ENCODE measurements at places on chromosomes 16 and 17.

DNA sequence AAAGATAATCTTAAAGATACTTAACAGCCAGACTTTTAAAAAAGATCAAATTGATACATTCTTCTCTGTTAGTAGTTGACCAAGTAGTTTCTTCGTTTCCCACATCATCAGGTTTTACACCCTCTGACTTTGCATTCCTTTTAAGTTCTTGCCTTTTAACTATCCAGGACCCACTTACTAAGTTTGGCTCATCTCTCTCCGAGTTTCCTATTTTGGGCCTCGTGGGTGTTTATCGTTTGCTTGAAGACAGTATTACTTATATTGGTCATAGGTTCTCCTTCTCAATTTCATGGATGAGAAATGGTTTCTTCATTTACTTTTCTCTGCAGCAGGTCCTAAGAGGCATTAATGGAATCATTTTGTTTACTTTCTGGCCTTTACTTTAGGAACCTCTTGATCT lies 43.2 kb downstream of the RPA1 start:
- DNase-seq = no peak

GRCh38 chr17:62111562-62112171 lies 46.6 kb upstream of the MED13 start:
- DNase-seq = no peak

- no peak for DNase-seq
Measured at GRCh38 chr17:77863814-77864161, 94.7 kb upstream of the TNRC6C start.

DNA sequence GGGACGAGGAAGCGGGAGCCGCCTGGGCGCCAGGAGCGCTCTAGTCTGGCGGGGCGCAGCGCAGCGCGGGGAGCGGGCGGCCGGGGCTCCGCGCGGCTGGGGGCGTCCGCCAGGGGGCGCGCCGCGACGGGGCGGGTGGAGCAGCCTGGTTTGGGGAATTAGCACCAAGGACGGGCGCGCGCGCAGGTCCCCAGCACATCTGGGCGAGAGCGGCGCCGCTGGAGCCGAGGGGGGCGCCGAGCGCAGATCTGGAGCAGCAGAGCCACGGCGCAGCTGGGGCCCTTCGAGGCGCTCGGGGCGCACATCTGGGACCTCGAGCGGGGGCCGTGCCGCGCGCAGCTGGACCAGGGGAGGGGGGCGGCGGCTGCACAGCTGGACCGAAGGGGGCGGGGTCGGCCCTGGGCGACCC lies at the start of gene NXPH3:
Gene NXPH3, plus strand, starts transcription at position 193 of the 409 bp plus-strand sequence. CDS start 349 bp downstream, outside the sequence.
- no peak for DNase-seq

DNA sequence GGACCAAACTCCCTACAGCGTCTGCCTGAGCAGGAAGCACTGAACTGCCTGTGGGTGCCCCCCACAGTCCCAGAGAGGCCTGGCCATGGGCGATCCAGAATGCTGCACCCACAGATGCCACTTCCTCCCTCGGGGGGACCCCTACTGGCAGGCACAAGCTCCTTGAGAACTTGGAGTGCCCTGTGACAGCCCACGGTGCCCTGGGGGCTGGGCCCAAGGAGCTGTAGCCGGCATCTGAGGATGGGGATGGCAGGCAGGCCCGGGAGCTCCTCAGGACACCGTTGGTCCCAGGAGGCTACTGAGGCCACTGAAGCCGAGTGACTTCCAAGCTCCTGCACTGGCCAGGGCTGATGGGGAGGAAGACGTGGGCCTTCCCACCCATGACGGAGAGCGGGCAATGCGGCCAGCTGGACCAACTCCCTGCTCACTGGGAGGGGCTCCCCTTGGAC lies 15.1 kb upstream of the RASD1 start:
- DNase-seq = no peak

DNA sequence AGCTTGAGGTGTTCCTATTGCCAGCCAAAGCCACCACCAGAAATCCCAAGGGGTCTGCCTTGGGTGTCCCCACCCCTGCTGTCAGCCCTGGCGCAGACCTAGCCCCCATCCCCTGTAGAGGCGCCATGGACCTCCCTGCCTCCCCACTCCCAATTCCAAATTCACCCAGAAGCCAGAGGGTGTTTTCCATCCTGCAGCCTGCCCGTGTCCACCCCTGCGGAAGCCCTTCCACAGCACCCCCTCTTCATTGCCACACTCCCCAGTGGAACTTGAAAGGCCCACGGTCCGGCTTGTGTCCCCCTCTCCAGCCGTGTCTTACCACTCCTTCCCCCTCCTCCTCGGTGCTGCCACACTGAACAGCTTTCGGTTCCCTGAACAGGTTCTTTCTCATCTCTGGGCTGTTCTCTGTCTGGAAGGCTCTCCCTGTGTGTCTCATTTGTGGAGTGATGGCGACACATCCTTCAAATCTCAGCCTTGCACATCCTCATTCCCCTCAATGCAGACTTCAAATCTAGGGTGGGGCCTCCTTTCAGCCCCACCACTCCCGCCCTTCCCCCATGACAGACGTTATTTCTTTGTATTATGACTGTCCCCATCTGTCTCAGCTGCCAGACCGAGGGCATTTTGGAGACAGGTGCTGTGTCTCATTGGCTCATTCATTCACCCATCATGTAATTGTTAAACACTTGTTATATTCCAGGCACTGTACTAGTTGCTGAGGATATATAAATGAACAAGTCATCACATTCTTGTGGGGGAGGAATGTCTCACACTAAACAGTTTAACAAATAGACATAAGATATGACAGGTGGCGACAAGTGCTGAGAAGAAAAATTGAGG lies 36.3 kb downstream of the ADGRG5 start:
- no peak for DNase-seq

DNA sequence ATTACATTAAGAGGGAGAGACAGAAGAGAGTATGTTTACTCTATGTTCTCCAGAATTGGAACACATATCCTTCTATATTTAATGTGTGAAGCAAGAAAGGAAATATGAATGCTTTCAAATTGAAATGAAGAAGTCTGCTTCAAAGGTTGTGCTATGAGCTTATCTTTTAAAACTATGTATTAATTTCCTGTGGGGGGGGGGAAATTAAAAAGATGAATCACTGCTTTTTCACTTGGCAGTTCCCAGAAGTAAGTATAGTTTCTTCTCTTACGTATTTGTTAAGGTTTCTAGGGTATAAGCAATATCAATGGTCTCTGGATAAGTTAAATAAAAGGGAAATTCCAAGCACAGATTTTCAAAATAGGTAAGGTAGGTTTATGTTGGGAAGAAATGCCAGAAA lies 7.0 kb downstream of the TERF2 start:
- no peak for DNase-seq

DNA sequence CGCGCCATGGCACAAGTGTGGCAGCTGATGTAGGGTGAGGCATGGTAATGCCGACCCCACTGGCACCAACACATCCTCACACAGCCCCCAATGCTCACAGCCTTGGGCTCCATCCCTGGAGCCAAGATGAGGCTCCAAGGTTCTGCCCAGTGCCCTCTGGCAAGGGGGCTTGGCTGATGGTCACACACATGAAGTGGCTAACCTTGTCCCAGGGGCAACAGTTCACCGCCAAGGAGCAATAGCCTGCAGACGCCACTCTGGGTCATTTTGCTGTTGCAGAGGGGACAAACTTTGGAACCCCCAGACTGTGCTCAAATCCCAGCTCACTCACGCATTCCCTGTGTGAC lies 26.8 kb downstream of the TNFRSF13B start:
- no peak for DNase-seq

GRCh38 chr17:77540531-77540930 lies 399.8 kb downstream of the SEC14L1 start:
- DNase-seq = no peak

DNA sequence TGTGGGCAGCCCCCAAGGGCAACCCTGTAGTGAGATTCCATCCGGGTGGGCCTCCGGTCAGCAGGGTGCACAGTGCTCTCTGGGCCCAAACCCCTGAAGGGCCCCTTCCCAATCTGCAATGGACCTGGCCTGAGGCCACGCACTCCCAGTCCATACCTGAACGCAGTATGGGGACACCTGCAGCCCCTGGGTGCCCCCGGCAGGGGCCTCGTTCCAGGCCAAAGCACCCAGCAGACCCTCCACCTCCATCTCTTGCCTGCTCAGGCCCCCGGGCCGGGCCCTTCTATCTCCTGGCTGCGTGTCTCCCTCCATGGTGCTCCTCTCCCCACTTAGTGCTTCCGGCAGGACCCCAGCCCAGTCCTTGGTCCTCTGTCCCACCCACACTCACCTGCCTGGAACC lies 17.3 kb upstream of the AATK start:
- no peak for DNase-seq

DNA sequence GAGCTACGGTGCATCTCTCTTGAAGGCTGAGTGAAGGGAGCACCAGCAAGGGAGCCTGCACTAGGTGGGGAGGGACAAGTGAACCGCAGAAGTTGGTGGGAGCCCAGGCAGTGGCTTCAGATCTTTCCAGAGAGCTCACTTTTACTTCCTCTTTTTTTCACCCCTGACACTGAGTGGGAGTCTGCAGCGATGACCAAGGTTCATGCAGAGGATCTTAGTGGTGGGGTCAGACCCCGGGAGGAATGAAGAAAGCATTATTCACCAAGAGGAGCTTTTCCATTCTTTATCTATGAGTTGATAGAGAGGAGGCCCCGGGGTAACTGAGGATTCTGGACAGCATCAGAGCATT lies 3.0 kb upstream of the CCL2 start:
- no peak for DNase-seq

- DNase-seq = no peak
Measured at GRCh38 chr17:66378296-66378695, 75.9 kb downstream of the PRKCA start.

DNA sequence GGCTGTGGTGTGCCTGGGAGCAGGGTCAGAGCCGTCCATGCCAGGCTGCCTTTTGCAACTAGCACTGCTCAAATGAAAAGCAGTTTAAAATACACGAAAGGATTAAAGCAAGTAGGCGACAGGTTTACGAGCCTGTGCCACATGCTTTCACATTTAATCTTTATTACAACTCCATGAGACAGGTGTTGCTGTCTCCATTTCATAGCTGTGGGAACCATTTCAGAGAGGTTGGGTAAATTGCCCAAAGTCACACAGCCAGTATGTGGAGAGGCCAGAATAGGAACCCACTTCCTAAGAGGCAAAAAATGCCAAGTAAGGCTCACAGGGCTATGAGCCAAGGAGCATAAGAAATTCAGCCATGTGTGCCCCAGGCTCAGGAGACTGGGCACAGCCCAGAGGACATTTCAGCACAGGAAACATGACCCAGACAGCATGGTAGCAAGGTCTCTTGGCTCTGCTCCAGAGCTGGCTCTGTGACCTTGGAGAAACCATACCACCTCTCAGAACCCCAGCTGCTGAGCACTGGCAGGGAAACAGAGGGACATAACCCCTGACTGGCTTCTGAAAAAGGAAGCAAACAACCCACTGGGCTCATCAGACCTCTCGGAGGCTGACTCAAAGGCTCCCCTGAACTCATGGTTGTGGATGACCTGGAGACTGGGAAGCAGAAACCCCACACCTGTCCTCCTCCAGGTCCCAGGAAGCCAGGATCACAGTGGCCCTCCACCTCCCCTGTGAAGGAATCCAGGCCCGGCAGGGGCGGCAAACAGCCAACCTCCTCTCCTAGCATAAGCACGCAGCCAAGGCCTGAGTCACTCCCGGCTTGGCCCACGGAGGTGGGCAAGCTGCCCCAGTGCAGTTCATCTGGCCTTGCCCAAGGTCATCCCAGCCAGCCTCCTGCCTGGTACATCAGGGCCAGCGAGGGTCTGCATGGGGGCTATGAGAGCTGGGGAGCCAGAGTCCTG lies 40.3 kb upstream of the MRPS23 start:
- DNase-seq = no peak

GRCh38 chr17:1511290-1511689 lies 5.1 kb downstream of the INPP5K start:
- DNase-seq = no peak

DNA sequence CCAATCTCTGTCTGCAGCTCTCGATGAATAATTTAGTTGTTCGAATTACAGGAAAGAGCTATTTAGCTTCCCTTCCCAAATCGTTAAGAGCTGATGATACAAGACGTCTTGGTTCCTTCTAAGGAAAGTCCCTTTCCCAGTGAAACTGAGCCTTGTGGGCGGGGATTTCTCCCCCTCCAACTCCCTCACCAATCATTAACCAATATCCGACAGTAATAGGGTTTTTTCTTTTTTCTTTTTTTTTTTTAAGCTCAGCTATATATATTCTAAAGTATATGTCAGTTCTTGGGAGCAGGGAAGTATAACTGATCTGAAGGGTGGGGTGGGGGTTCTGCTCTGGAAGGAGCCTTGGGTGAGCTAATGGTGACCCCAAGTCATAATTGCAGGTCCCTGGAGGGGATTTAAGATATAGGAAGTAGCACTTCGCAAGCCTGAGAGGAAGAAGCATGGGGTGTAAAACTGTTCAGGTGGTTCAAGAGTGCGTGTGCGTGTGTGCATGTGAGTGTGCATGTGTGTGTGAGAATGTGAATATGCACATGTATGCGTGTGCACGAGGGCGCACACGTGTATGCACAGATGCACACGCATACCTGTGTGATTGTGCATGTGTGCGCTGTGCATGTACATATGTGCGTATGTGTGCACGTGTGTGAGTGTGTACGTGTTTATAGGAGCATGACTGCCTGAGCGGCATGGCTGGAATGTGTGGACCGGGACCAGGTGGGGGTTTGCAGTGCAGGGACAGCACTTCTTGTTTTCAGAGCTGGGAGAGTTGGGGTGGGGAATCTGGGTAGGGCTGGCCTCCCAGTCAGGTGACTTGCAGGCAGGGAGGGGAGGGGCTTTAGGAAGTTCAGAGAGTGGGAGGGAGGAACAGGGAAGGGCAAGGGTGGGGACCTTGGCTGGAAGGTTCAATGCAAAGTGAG lies 42.7 kb downstream of the SOCS3 start:
- DNase-seq = no peak

DNA sequence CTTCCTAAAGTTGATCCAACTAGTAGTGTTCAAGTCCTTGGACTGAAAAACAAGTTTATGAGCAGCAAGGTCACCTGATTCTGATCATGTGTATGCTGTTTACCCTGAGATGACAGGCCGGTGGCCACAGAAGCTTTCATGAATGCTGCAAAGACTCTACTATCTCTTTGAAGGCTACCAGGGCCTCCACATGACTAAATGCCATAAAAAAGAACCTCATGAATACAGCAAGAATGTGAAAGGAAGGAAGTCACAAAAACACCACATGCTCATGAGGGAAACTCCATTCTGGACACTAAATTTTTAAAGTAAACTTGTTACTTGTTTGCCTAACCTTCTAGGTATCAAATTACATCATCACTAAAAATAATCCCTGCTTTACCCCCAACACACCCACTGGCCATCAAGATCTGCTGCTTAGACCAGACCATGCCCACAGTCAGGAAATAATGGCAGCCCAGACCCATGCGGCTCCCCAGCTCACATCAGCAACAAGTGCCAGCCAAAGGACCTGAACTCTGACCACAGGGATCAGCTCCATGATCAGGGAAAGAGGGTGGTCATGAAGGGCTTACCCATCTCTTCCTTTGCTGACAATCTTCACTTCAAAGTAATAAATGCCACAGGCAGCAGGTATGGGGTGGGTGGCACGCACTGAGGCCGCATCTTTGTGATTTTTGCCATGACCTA lies 1.4 kb downstream of the RANBP10 start:
- DNase-seq = no peak

- no peak for DNase-seq
Measured at GRCh38 chr17:55266051-55266957, 1.5 kb downstream of the HLF start.
